T-helper 17 cell (primary cell): ENCODE measurements at places on chromosomes 1 and 21. TPM values are rescaled to one million over a fixed set of nuclear protein-coding genes. Genes with fewer than 3 reads are reported as not detected.
A peak's percentile ranks its signal among the peaks of the same experiment; 100 is the strongest.

DNA sequence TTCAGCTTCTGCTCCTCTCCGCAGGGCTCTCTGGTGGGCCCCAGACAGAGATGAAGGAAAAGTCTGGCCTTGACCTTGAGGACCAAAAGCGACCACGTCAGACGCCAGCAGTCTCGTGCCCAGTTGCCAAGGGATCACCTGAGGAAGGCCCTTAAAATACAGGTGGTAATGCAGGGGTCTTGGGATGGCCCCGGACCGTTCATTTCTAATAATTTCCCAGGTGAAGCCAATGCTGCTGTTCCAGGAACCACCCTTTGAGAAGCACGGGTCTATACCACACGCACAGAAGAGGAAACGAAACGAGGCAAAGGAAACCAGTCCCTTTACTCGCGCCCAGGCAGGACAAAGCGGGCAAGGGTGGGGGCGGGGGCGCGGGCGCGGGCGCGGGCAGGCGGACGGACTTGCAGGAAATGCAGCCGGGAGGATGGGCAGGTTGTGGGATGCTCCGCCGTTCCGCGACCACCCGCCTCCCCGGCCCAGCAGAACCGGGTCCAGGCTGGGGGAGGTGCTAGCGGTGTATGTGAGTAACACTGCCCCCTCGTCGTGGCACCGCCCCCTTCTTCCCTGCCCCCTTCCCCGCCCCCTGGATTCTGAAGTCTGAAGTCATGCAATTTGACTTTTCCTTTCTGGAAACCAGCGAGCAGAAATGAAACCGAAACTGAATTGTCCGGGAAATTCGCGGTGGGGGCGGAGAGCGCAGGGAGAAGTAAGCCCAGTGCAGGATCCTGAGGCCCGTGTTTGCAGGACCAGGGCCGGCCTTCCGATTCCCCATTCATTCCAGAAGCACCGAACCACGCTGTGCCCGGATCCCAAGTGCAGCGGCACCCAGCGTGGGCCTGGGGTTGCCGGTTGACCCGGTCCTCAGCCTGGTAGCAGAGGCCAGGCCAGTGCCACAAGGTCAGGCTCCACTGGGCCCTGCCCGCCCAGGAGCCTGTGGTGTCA lies 5.8 kb upstream of the MX1 start:
- H3K36me3 ChIP-seq, result no peaks in the 10 kb centered on the region
- H3K4me3 ChIP-seq, result peak overlapping the region; percentile 92
- DNase-seq, result no peak
- peak overlapping the region; percentile 95 for H3K27ac ChIP-seq
- peaks cover 23% of the 10 kb centered on the region for H3K4me1 ChIP-seq

GRCh38 chr1:171969226-171969625 lies 127.9 kb downstream of the DNM3 start:
- no peak overlapping the region for H3K27ac ChIP-seq
- H3K4me1 ChIP-seq, result no peaks in the 10 kb centered on the region
- no peak overlapping the region for H3K4me3 ChIP-seq
- DNase-seq, result no peak

DNA sequence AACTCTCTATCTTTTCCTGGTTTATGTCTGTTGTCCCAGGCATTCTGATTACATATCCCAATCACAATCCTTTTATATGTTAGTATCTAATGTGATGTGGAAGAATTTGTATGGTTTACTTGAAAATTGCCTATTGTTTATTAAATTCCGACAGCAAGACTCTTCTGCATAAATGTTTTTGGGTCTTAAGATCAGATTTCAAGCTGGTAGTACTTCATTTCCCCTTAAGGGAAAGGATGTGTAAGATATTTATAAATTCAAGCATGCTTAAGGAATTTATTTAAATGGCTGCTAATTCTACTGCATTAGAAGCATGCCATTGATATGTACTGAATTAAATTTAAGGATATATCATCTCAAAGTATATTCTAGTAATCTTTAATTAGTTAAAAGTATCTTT lies 20.4 kb upstream of the GPR88 start:
- peak overlapping the region; percentile 51 for H3K27ac ChIP-seq
- peaks cover 9% of the 10 kb centered on the region for H3K4me1 ChIP-seq
- no peak for DNase-seq
- no peaks in the 10 kb centered on the region for H3K27me3 ChIP-seq
- peaks cover 4% of the 10 kb centered on the region for H3K36me3 ChIP-seq

ADAMTSL4 gene
- total RNA-seq, result 1.6 TPM

DMBX1 gene
- not detected for total RNA-seq

- H3K4me1 ChIP-seq, result peaks cover 16% of the 10 kb centered on the region
- no peaks in the 10 kb centered on the region for H3K36me3 ChIP-seq
- DNase-seq, result no peak
- H3K4me3 ChIP-seq, result no peak overlapping the region
- no peaks in the 10 kb centered on the region for H3K27me3 ChIP-seq
These were observed 6.4 kb downstream of the LAMB3 start for GRCh38 chr1:209645574-209646452.

DNA sequence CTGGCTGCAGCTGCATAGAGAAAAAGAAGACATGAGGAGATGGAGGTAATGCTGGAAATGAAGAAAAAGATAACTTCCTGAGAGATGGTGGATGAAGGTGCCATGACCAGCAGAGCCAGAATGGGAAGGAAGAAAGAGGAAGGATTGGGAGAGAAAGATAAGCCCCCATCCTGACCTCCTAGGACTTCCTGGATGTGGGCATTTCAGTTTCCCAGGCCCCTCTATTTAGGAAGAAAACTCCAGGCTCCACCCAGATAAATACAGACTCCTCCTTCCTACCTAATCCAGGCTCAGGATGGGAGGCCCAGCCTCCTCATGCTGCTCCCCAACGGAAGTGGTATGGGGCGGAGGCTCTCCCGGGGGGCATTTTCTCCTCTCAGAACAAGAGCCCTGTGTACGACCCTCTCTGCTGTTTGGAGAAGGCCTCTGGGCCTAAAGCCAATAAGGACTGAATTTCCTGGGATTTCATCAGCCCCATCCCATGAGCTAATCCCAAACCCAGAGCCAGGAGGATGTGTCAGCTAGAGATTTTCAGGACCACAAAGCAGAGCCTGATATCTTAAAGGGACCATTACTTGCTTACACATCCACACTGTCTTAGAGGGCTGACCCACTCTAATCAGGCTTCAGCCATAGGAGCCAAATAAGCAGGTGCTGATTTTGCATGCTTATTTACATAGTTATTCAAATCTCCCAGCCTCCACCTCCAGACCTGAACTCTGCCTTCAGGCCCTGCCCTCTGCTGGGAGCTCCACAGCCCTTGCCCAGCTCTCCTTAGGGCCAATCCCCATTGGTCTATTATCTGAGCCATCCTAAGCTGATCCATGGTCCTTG lies 5.1 kb upstream of the ARHGEF2 start:
- no peak for DNase-seq
- peak overlapping the region; percentile 39 for H3K4me3 ChIP-seq
- peaks cover 3% of the 10 kb centered on the region for H3K36me3 ChIP-seq
- no peaks in the 10 kb centered on the region for H3K27me3 ChIP-seq
- H3K4me1 ChIP-seq, result peaks cover 38% of the 10 kb centered on the region
- H3K27ac ChIP-seq, result peak overlapping the region; percentile 96

TOR1AIP2 gene
- total RNA-seq, result 64.0 TPM
